ENCODE measurements at places on chromosomes 4 and X. TPM values are rescaled to one million over a fixed set of nuclear protein-coding genes. Genes with fewer than 3 reads are reported as not detected.

- DNase-seq: no peak
These were observed 90.6 kb downstream of the HMGB3 start for GRCh38 chrX:151073767-151074166.

RPL39 gene
- total RNA-seq: 3,049 TPM

MAGEC1 gene
- not detected for total RNA-seq

DNA sequence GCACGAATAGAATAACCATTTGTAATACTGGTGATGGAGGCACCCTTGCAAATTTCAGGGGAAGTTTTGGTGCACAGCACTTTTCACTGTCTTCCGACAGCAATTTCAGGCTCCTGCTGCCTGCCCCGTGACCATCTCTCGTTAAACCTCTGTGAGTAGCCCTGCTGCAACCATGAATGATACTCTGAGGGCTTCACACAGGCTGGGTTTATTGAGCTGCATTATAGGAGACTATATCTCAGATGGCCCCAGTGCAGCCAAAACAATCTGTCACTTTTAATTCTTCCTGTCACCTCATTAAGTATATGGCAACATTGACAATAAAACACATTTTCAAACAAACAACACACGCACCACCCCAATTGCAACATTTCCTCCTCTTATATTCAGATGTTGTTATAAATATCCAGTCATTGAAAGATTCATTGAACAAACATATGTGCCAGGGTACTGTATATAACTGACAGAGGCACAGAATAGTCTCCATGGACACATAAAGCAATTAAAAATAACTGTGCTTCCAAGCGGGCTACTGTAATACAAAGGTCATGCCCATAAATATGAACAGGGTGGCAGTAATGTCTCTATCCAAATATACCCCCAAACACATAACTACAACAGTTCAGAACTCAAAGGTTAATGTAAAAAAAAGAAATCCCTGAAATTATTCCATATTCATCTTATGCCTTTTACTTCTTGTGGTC is 477.0 kb downstream of the GBA3 start:
- DNase-seq: no peak

- no peak for DNase-seq
These were observed 1051.7 kb downstream of the C4orf33 start for GRCh38 chr4:130147641-130148040.

NR3C2 gene
- total RNA-seq: 15.4 TPM

NAP1L3 gene
- 3.9 TPM for total RNA-seq

DNA sequence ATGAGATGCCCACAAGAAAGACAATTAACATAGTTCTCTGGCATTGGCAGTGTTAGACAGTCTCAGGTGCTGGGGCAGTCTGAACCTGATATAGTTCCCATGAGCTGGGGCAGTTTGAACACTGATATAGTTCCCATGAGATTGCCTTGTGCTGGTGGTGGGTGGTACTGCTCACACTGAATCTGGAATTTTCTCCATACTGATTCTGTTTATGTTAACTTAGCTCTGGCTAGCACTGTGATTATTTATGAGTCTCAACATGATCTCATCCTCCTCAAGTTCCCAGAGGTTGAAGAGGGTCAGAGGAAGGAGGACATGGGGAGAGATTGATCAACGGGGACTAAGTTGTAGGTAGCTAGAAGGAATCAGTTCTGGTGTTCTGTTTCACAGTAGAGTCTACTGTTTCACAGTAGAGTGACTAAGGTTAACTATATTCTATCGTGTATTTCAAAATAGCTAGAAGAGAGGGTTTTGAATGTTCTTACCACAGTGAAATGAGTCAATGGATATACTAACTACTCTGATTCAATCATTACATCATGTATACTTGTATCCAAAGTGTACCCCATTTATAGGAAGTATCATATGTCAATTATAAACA is 379.9 kb downstream of the ADAM29 start:
- no peak for DNase-seq

DNA sequence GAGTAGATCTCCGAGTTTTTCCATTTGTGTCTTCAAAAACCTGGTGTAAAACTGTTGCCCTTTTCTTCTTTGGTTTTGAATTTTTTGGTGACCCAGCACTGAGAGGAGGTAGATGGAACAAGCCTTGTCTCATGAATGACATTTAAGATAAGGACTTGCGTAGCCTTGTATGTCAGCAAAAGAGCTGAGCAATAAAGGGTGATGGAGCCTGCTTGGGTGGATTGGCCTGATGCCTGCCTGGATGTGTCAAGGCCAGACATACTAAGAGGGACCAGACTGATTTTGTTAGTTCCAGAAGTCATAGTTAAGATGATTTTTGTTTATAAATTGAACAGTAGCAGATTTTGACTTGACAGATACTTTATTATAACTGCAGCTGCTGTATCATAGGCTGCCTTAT is 134.9 kb downstream of the POLA1 start:
- DNase-seq: no peak

DNA sequence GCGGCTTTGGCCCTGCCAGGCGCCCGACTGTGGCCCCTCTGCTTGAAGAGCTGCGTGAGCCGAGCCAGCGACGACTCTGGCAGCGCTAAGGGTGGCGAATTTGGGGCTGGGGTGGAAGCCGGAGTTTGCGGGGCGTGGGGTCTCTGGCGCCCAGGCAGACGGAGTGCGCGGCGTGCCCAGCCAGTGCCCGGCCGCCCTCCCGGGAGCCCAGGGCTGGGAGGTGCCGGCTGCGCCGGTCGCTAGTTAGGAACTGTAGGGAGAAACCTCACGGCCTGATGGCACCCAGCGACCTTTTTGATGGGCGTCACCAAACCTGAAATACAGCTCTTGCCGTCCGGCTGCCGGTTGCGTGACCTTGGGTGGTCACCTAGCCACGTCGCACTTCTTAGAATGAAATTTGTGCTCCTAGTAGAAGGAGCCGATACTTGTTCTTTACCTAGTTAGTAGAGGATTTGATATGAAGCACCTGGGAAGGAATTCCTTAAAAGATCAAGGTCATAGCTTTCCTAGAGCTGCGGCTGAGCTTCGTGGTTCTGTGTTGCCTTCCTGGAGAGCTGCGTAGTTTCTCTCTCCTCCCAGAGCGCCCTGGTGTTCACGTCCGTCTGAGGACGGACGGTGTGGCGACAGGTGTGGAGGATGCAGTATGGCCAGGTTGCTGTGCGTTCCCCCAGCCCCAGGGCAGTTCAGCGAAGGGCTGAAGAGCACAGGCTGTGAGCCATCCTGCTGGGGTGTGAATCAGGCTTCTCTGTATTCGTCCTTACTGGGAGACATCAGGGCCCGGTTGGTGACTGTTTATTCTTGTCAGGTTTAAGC is 680 bp downstream of the MAEA start:
- DNase-seq: peak; percentile 64

CT45A1 gene
- not detected for total RNA-seq

DNA sequence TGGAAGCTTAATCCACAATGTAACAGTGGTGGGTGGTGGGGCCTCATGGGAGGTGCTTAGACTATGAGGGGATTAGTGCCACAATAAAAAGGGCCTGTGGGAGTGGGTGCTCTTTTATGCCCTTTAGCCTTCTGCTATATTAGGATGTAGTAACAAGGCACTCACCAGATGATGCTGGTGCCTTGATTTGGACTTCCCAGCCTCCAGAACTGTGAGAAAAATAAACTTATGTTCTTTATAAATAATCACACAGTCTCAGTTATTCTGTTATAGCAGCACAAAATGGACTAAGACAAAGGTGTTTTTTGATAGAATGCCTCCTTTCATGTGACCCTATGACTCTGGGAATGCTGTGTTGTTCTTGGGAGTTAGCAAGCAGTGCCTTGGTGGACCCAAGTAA is 89.8 kb downstream of the STIM2 start:
- DNase-seq: no peak

PCSK1N gene
- 7.0 TPM for total RNA-seq

DNA sequence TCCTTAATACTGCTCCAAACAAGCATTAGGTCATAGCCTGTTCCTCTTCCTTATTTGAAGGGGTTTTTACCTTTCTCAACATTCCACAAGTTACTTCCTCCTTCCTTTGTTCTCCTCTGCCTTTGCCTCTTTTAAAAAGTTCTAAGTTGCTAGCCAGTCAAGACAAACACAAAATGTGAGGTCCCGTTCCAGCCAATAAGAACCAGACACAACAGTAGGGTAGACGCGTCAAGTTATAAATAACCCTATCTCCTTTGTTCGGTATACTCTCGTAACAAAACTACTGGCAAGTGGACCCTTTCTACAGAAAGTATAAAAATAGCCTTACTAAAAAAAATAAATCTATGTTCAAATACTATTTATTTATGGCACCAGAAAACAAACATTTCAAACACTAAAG is 6.3 kb upstream of the ACE2 start:
- peak; percentile 27 for DNase-seq

LANCL3 gene
- 5.3 TPM for total RNA-seq

DNA sequence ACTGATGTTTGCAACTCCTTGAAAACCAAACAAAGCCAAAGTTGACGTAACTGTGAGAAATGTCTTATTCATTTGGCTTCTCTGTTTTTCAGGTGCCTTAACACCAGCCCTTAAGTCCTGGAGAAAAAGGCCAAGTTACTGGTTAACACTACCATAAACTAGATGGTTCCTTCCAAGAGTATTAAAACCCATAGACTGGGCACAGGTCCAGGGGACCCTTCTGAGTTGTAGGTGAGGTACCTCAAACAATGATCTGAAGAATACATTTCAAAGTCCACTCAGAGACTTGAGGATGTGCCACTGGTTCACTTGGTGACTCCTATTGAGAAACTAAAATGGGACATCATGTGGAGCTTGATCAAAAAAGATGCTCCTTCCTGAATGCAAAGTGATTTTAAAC is 87.0 kb downstream of the NKX6-1 start:
- DNase-seq: no peak

GRCh38 chr4:55269995-55270394 is 76.0 kb upstream of the SRD5A3 start:
- peak; percentile 53 for DNase-seq

SASH3 gene
- total RNA-seq: not detected

ZCCHC18 gene
- total RNA-seq: not detected

TMEM156 gene
- total RNA-seq: not detected

- peak; percentile 43 for DNase-seq
These were observed 144.9 kb downstream of the ANXA5 start for GRCh38 chr4:121551881-121552280.

- DNase-seq: peak; percentile 59
These were observed 25.3 kb upstream of the S100P start for GRCh38 chr4:6668391-6668790.

OTUD6A gene
- not detected for total RNA-seq

GRCh38 chr4:106039796-106040195 is 144.5 kb downstream of the NPNT start:
- DNase-seq: peak; percentile 62

DNA sequence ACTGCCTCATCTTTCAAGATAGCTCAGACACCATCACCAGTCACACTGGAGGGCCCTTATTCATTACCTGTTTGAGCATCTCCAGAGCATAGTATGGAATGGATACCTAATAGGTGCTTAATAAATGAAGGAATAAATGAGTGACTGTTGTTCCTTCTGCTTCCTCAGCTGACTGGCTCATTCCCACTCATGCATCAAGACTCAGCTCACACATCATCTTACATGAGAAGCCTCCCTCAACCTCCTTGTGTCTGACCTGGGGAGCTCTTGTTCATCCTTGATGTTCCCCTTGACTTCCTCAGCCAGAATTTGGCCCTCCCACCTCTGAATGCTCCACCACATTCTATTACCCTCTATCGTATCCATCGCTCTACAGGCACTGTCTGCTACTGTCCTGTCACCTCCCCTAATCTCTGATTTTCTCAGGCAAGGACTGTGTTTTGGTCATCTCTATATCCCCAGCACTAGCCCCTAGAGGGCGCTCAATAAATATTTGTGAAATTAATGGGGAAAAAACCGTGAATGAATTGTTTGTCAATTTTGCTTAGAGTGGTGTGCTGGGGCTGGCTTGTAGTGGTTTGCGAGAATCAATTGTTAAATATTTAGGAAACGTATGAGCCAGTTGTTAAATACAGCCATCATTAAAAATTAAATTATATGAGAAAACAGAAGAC is 88.3 kb downstream of the NHSL2 start:
- peak; percentile 44 for DNase-seq

- DNase-seq: peak; percentile 59
These were observed 816 bp downstream of the EREG start for GRCh38 chr4:74365761-74366160.

DNAAF6 gene
- not detected for total RNA-seq

IL9R gene
- total RNA-seq: 0.37 TPM

GRCh38 chr4:154364066-154364845 is 127.3 kb downstream of the DCHS2 start:
- no peak for DNase-seq

DNA sequence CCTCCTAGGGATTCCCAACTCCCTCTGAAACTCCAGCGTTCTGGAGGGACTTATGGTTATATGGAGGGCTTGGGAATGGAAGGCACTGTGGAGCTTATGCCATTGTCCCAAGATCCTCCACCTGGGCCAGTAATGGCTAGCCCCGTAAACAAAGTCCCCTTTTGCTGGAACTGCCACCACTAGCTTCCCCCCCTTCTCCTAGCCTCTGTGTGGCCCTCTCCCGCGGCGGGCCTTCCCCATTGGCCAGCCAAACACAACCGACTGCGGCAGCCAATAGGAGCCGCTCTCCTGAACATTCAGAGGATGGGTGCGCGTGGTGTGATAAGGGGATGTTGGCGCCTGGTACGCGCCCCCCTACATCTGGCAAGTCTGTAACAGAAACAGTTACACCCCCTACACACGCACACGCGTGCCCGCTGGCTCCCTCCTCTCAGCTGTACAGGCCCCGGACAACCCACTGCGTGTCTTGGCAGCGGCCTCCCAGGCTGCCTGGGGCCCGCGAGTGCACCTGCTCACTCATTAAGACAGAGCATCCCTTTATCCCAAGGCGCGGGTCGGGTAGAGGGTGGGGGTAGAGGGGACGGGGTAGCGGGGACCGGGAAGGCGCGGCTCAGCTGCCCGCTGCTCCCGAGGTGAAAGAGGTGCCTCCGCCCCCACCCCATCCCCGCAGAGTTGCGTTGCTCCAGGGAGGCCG is 863 bp upstream of the RAB33A start:
- peak; percentile 31 for DNase-seq
